Activated naive CD8-positive, alpha-beta T cell treated with anti-CD3 and anti-CD28 coated beads, Interleukin-2, amount 50 U/mL, for 24 hours (primary cell): ENCODE measurements at places on chromosomes 1 and 21.

DNA sequence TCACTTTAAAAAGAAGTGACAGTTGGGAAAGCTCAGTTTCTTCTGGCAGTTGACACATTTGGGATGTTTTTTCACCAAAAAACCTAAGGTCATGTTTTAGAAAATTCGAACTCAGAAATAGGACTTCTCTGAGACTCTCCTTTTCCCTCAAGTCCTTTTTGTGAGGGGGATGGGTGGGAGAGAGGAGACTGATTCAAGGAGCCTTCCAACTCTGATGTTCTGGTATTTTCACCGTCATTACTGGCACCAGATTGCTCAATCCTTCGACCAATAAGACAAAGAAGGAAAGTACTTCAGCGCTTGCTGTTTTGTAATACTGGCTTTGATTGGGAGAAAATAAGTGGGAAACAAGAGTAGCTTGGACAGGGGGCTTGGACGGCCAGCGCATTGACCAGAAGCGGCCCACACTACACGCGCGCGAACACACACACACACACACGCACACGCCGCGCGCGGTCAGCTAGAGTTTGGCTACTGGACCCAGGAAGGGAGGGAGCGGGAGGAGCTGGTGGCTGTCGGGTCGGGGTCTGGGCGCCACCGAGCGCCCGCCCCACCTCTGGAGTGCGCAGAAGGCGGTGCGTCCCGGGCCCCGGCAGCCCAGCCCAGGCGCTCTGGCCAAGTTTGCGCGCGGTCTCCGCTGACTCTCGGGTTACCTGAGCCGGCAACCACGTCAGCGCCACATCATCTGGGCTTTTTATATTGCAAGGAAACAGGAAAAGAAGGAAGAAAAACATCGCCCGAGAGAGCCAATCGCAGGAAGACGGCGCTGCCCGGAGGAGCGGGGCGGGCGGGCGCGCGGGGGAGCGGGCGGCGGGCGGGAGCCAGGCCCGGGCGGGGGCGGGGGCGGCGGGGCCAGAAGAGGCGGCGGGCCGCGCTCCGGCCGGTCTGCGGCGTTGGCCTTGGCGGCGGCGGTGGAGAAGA is at the start of gene KCNK1:
TSS of gene KCNK1 (plus strand) at position 855 of the 921 bp plus-strand sequence. CDS start at position 921, 66 bp downstream.
- H3K36me3 ChIP-seq, result no peaks in the 10 kb centered on the region
- peak within 1 kb of the TSS; percentile 48 for H3K4me3 ChIP-seq
- peaks cover 59% of the 10 kb centered on the region for H3K27me3 ChIP-seq
- no peaks in the 10 kb centered on the region for H3K4me1 ChIP-seq

- H3K4me1 ChIP-seq, result peaks cover 2% of the 10 kb centered on the region
- no peaks in the 10 kb centered on the region for H3K36me3 ChIP-seq
- no peak overlapping the region for H3K27ac ChIP-seq
- peaks cover 10% of the 10 kb centered on the region for H3K27me3 ChIP-seq
- H3K4me3 ChIP-seq, result no peak overlapping the region
Measured at GRCh38 chr1:14108356-14109275, 408.6 kb downstream of the PRDM2 start.

DNA sequence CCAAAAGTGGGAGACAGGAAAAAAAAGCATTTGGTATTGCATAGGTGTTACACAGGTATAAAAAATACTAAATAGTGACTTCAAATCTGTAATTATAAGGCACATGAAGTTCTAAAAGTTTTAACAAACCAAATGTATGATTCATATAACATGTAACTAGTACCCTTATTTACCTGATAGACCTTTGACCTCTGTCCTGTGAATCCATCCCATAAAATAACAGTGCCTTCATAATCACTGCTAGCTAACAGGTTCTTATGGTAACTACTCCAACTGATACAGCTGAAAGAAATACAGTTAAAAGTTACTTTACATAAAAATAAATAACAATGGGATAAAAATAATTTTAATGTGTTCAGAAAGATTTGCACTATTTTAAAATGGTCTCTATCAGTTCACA is 163.5 kb downstream of the COP1 start:
- H3K27me3 ChIP-seq, result no peaks in the 10 kb centered on the region
- peaks cover 30% of the 10 kb centered on the region for H3K36me3 ChIP-seq
- no peak overlapping the region for H3K27ac ChIP-seq

DNA sequence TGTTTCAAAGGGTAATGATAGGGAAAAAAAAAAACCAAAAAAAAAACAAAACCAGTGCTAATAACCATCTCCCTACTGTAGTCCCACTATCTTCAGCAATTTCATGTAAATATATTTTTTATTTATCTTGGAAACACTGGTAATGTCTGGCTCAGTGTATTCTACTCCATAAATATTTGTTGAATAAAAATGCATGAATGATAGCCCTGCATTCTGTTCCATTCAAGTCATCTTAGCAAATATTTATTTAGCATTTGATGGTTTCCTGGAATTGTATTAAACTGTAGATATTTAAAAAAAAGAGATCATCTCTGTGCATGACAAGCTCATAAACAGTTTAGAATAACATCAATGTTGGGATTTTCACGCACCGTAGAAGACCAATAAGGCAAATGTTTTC is 24.2 kb downstream of the IL23R start:
- H3K27ac ChIP-seq, result no peak overlapping the region
- H3K36me3 ChIP-seq, result peaks cover 2% of the 10 kb centered on the region
- peaks cover 2% of the 10 kb centered on the region for H3K27me3 ChIP-seq
- peaks cover 9% of the 10 kb centered on the region for H3K4me1 ChIP-seq

- H3K4me1 ChIP-seq, result no peaks in the 10 kb centered on the region
- H3K27me3 ChIP-seq, result no peaks in the 10 kb centered on the region
- H3K4me3 ChIP-seq, result no peak overlapping the region
- no peaks in the 10 kb centered on the region for H3K36me3 ChIP-seq
- no peak for DNase-seq
- no peak overlapping the region for H3K27ac ChIP-seq
Measured at GRCh38 chr1:89791064-89791726, 29.6 kb upstream of the LRRC8D start.

DNA sequence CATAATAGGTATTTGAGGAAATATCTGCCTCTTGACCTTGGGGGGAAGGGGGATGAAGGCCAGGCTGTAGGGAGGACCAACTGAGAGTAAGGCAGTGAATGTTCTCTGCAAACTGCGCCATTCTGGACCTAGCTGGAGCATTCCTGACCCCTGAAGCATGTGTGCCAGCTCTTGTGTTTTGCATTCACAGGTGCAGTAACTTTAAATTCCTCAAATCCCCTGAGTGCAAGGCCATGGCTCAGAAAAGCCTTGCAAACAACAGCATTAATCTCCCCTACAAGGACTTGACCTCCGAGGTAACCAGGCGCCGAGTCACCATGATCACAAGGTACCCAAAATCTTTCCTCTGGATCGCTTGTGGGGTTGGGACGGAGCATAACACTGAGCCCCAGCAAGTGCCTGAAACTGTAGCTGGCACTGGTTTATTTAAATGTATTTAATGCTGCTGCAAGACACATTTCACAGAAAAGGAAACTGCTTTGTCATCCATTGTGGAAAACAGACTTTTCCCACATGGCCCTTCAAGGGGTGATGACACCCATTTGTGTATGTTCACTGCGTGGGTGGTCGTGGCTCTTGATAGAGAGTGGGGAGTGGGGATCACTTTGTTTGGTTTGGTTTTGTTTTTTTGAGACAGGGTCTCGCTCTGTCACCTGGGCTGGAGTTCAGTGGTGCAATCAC is 1.7 kb downstream of the MYOCOS start:
- DNase-seq, result no peak
- no peak overlapping the region for H3K27ac ChIP-seq
- H3K27me3 ChIP-seq, result no peaks in the 10 kb centered on the region
- H3K36me3 ChIP-seq, result no peaks in the 10 kb centered on the region

GRCh38 chr21:44535963-44536362 is 4.0 kb downstream of the KRTAP10-1 start:
- H3K36me3 ChIP-seq, result no peaks in the 10 kb centered on the region
- DNase-seq, result no peak
- H3K4me1 ChIP-seq, result no peaks in the 10 kb centered on the region
- no peak overlapping the region for H3K27ac ChIP-seq

- no peaks in the 10 kb centered on the region for H3K4me1 ChIP-seq
- H3K27me3 ChIP-seq, result peaks cover 10% of the 10 kb centered on the region
- no peak overlapping the region for H3K4me3 ChIP-seq
- no peaks in the 10 kb centered on the region for H3K36me3 ChIP-seq
- H3K27ac ChIP-seq, result no peak overlapping the region
- DNase-seq, result no peak
Measured at GRCh38 chr1:209421978-209422680, 161.4 kb upstream of the CAMK1G start.

GRCh38 chr1:99968214-99968613 is 1.6 kb upstream of the SLC35A3 start:
- peaks cover 34% of the 10 kb centered on the region for H3K4me1 ChIP-seq
- no peaks in the 10 kb centered on the region for H3K27me3 ChIP-seq
- H3K4me3 ChIP-seq, result no peak overlapping the region
- DNase-seq, result no peak
